Central memory CD8-positive, alpha-beta T cell (primary cell): ENCODE measurements at places on chromosomes 13 and 19.

- H3K36me3 ChIP-seq = no peaks in the 10 kb centered on the region
- no peaks in the 10 kb centered on the region for H3K4me1 ChIP-seq
- peaks cover 12% of the 10 kb centered on the region for H3K27me3 ChIP-seq
These were observed 59.6 kb upstream of the GJB6 start for GRCh38 chr13:20291675-20292074.

DNA sequence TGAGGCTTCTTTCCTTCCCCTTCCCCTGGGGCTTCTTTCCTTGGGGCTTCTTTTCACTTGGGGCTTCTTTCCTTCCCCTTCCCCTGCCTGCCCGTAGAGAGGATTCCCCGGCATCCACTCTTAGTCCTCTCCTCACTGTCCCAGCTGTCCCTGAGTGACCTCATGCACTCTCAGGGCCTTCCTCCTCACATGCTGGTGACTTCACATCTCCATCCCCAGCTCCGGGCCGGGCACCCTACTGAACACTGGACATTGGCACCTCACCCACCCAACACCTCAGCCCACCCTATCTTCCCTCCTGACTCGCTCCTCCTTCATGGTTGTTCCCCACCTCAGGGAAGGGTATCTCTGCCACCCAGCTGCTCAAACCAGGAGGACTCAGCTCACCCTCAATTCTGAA, 130.6 kb downstream of the STARD13 start:
- no peaks in the 10 kb centered on the region for H3K36me3 ChIP-seq
- H3K27ac ChIP-seq = no peak overlapping the region
- H3K4me3 ChIP-seq = no peak overlapping the region
- no peak for DNase-seq
- no peaks in the 10 kb centered on the region for H3K27me3 ChIP-seq

DNA sequence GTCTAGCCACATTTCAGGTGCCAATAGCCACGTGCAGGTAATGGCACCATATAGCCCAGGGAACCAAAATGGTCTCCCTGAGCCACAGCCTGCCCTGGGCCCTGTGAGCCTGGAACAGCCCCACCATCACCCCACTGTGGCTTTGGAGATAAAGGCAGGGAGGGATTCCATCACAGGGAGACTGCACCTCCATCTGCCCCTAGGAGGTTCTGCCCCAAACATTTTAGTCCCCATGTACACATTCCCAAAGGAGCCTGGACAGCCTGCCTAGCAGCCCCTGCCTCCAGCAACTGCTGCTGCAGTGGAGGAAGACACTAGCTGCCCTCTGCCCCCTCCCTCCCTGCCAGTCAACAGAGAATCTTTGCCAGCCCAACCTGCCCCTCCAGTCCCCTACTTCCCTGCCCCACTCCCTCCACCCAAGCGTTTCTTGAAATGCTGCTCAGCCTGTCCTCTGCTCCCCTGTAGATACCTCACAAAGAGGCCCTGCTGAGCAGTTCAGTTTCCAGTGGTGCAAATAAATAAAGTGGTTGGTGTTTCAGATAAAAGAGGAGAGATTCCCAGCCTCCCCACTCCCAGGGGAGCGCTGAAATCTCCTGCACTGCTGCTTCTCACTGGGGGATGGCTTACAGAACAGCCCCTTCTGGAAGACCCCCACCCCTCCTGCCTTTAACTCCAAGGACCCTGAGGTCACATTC, 921.8 kb downstream of the UQCRFS1 start:
- H3K4me1 ChIP-seq = no peaks in the 10 kb centered on the region
- H3K4me3 ChIP-seq = no peak overlapping the region
- H3K27me3 ChIP-seq = peaks cover 11% of the 10 kb centered on the region
- DNase-seq = no peak
- peaks cover 2% of the 10 kb centered on the region for H3K36me3 ChIP-seq

GRCh38 chr19:441213-441836, 19.5 kb downstream of the SHC2 start:
- no peak overlapping the region for H3K27ac ChIP-seq
- no peak overlapping the region for H3K4me3 ChIP-seq
- DNase-seq = no peak

DNA sequence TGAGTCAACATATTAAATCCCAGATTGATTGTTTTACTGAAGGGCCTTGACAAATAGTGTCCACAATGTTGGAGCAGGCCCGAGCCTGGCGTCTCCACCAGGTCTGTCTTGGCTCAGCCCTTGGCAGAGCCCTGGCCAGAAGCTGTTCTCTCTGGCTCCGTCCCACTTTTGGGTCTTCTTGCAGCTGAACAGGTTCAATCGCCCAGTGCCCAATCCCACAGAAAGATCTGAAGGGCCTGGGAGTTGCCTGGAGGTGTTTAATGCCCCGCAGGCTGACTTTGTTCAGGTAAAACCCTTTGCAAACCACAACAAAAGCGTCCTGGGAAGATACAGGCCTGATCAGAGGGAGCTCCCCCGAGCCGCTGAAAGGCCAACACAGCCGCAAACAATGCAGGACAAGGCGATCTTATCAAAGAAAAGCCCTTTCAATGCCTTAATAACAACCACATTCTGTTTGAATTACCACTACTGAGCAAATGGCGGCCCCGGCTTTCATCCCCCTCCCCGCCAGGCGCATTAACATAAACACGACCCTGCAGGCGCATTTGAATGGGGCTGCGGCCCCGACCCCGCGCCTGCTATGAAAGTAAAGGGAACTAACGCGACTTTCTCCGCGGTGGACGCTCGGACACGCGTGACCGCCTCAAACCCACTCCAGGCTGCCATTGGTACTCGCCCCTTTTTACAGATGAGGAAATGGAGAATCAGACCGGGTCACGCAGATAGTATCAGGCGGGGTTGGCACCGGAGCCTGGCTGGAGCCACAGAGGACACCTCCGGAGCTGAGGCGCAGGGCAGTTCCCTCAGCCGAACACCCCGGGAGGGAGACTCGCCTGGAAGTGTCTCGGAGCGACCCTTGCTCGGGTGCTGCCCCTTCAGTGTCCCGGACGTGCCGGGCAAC, 3.1 kb downstream of the CDX2 start:
- no peak overlapping the region for H3K27ac ChIP-seq
- peaks cover 2% of the 10 kb centered on the region for H3K36me3 ChIP-seq

DNA sequence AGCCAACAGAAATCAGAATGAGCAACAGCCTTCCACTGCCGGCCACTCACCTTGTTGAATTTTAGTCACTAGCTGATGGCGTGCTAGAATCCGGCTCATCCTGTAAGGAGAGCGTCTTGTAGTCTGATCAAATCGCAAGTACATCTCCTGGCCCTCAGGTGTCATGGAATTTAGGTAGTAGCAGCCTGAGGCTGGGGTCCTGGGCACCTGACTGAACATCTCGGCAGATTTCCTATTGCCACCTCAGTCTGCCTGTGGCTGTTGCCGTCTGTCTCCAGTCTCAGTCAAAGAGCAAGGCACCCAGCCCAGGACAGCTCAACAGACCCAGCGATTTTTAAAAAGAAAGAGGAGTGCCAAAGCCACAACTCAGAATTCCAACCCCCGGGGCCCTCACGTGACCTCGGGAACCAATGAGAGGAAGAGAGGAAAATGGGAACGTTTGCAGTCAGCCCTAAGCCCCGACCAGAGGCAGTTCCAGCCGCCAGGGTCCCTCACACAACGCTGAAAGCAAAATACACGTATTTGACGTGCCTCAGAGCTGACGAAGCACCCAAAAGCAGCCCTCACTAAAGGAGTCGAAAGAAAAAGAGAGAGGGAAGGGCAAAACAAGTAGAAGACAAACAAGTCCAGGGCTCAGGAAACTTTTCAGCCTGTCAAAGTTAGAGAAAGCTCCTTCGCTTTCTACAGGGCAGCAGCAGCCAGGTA, at the start of gene STARD13:
Gene STARD13 (minus strand): TSS at position 336 of the 705 bp plus-strand sequence. CDS start 117 bp downstream, at position 219.
- peaks cover 48% of the 10 kb centered on the region for H3K27me3 ChIP-seq
- peaks cover 2% of the 10 kb centered on the region for H3K36me3 ChIP-seq
- H3K27ac ChIP-seq = no peak within 1 kb of the TSS
- H3K4me1 ChIP-seq = peaks cover 17% of the 10 kb centered on the region

DNA sequence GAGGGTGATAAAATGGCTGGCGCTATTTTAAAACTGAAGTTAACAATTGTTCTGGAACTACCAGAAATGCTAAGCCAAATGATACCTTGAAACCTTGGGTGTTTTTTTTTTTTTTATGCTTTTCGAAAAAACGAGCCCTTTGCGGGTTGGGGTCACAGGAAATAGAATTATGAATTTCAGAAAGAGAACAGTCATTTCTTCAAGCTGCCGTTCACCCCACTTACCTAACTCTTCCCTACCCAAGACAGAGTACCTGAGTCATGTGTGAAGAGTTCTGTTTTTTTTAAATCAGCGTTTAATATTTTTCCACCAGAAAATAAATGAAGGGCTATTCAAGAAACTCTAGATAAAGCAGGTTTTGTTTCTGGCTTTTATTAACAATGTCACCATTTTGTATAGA, 35.3 kb downstream of the KLF2 start:
- DNase-seq = no peak
- peaks cover 5% of the 10 kb centered on the region for H3K36me3 ChIP-seq
- no peak overlapping the region for H3K27ac ChIP-seq
- peaks cover 39% of the 10 kb centered on the region for H3K4me1 ChIP-seq

- H3K4me3 ChIP-seq = no peak overlapping the region
- H3K4me1 ChIP-seq = peaks cover 21% of the 10 kb centered on the region
- H3K27ac ChIP-seq = no peak overlapping the region
- DNase-seq = no peak
These were observed 38.7 kb upstream of the ZNF254 start for GRCh38 chr19:24048261-24048660.

DNA sequence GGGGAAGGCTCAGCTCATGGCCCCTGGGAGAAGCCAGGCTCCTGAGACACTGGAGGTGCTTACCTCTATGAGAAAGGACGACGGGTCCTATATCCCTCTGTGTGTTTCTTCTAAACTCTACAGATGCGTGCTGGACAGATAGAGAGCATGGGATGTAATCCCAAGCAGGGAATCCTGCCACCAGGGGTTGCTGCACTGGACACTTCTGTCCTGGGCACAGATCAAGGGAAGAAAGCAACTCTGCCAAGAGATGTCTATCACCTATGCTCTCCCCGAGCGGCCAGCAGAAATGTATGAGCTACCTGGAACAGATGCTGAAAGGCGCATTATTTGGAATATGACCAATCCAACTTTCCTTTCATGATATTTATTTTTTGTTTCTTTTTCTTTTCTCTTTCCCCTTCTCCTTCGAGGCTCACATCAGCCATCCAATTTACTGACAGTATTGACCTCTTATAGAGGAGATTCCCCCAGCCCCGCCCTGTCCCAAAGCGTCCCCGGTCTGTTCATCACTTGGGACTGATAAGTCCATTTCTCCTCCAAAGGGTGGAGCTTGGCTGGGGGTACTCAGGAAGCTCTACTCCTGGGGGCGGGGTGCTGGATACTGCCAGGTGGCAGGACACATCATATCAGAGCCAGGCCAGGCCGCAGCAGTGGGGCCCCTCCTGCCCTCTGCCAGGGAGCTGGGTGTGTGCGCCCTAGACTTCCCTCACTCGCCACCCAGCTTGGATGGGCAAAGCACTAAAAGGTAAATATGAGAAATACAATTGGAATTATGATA, 34.2 kb downstream of the TSHZ3 start:
- H3K27ac ChIP-seq = no peak overlapping the region
- no peak for DNase-seq
- H3K4me1 ChIP-seq = no peaks in the 10 kb centered on the region

- no peak overlapping the region for H3K27ac ChIP-seq
- no peaks in the 10 kb centered on the region for H3K4me1 ChIP-seq
- no peaks in the 10 kb centered on the region for H3K27me3 ChIP-seq
- DNase-seq = no peak
- H3K4me3 ChIP-seq = no peak overlapping the region
These were observed 836.4 kb downstream of the SLITRK6 start for GRCh38 chr13:84962849-84963248.

DNA sequence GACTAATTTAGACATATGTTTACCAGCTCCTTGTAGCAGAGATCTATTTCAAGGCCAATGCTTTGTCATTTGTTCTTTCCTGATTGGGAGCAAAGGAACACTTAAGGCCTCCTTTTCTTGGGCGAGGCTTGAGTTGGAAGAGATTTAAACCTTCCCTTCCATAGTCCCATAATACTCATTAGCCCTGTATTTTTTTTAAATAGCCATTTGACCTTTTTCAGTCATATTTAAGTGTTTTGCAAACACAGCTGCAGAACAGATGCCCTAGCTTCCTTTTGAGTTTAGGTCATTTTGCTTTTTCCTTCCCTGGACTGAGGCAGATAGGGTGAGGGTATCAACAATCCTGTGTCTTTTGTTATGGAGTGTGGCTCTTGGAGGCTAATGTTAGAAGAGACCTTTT, 198.3 kb downstream of the NBEA start:
- no peaks in the 10 kb centered on the region for H3K27me3 ChIP-seq
- DNase-seq = no peak
- H3K4me3 ChIP-seq = no peak overlapping the region
- H3K36me3 ChIP-seq = no peaks in the 10 kb centered on the region

DNA sequence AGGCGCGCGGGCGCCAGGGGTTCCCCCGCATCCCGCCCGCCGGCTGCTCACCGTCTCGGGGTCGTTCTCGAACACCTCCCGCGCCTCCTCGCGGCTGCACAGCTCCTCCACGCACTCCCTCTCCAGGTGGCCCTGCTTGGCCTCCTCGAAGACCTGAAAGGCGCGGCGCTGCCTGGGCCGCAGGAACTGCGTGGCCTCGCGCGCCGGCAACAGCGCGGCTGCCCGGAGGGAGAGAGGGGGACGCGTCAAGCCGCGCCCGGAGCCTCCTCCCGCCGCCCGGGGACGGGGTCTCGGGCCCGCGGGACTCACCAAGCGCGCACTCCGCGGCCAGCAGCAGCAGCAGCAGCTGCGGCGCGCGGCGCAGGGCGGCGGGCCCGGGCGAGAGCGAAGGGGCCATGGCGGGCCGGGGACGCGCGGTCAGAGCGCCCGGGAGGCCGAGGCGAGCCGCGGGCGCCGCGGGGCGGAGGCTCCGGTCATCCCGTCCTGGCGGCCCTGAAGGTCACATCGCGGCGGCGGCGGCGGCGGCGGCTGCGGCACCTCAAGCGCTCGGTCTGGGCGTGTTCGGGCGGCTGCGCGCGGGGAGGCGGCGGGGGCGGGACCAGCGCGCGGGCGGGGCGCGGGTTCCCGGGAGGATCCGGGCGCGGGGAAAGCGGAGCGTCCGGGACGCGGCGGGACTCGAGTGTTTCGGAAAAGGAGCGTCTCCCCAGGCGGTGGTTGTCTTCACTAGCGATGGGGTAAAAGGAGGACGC, at the start of gene GAS6:
Gene GAS6 (minus strand): TSS at position 553 of the 749 bp plus-strand sequence. CDS start 156 bp downstream, at position 397.
- H3K36me3 ChIP-seq = peaks cover under 1% of the 10 kb centered on the region
- peaks cover 13% of the 10 kb centered on the region for H3K4me1 ChIP-seq
- no peak for DNase-seq
- peak within 1 kb of the TSS; percentile 67 for H3K4me3 ChIP-seq
- H3K27me3 ChIP-seq = peaks cover 67% of the 10 kb centered on the region
- H3K27ac ChIP-seq = no peak within 1 kb of the TSS

- no peak for DNase-seq
- H3K4me1 ChIP-seq = no peaks in the 10 kb centered on the region
- no peak overlapping the region for H3K4me3 ChIP-seq
- peaks cover 3% of the 10 kb centered on the region for H3K36me3 ChIP-seq
- no peaks in the 10 kb centered on the region for H3K27me3 ChIP-seq
- H3K27ac ChIP-seq = no peak overlapping the region
These were observed 88.4 kb upstream of the IRS2 start for GRCh38 chr13:109874484-109875454.
